Adipocyte (in vitro differentiated cells): ENCODE measurements at places on chromosomes 6 and 20.

GRCh38 chr20:20849161-20849560, 136.7 kb upstream of the RALGAPA2 start:
- no peak for DNase-seq

DNA sequence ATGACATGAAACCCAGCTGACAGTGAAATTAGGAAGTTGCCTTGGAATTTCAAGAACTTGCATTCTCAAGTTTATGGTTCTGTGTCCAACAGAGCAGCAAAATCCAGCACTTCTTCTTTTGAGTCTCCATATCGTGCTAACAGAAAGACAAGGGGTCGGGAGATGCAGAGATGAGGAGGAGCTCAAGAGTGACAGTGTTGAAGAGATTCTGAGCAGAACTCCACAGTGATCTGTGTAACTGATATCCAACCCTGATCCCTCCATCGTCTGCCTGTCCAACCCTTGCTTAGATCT, 21.2 kb upstream of the BTN1A1 start:
- DNase-seq = no peak

- DNase-seq = no peak
Observed at GRCh38 chr6:150063640-150064039, 5.3 kb downstream of the ULBP3 start.

DNA sequence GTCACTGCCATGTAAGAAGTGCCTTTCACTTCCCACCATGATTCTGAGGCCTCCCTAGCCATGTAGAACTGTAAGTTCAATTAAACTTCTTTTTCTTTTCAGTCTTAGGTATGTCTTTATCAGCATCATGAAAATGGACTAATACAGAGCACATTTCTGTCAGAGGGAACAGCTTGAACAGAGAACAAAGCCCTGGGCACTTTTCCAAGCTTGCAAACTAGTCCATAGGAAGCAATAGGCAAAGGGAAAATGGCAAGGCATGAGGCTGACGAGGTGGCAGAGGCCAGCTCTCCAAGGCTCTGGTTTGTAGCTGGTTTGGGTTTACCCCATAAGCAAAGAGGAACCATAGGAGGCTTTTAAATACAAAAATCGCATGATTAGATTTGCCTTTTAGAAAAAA, 185.1 kb upstream of the HDDC2 start:
- peak; percentile 14 for DNase-seq

DNA sequence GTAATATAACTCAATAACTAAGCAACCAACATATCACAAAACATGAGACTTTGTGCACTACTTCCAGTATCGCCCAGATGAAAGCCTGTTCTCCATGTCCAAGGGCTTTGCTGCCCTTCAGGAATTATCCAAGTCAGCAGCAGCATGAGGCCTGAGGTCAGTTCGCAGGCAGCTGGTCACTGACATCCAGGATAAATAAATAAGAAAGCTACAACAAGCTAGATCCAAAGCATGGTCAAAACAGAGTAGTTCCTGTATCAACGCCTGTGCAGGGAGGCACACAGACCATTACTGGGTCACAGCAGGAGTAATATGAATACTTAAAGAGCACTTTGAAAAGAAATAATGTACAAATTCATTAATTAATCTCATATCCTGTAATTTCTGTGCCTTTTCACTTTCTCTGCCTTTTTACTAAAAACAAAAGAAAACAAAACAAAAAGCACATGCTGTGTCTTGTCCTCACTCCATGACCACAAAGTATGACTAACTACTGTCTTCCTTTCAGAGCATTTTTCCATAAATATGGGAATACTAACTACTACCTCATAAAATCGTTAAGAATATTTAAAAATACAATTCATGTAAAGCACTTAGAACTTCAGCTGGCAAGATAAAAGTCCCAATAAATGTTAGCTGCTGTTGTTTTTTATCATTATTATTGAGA, 374.9 kb upstream of the IRAK1BP1 start:
- DNase-seq = no peak

DNA sequence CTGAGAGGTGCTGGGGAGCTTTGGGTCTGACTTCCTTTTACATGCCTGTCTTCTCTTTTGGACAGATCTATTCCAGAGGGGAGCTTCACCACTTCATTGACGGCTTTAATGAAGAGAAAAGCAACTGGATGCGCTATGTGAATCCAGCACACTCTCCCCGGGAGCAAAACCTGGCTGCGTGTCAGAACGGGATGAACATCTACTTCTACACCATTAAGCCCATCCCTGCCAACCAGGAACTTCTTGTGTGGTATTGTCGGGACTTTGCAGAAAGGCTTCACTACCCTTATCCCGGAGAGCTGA, 13.1 kb downstream of the PRDM1 start:
- no peak for DNase-seq

DNA sequence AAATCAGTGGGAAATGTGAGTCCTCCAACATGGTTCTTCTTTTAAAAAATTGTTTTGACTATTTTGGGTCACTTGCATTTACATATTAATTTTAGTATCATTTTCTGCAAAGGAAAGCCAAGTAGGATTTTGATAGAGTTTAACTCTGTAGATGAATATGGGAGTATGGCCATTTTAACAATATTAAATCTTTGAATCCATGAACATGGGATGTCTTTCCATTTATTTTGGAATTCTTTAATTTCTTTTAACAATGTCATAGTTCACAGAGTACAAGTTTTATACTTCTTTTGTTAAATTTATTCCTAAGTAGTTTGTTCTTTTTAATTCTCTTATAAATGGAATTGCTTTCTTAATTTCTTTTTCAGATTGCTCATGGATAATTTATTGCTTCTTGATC, 56.5 kb upstream of the ARMC2 start:
- DNase-seq = no peak
